ENCODE measurements at places on chromosomes 7 and 10.

GRCh38 chr7:22435105-22435504, 64.9 kb downstream of the STEAP1B start:
- no peak overlapping the region for H3K4me3 ChIP-seq
- H3K36me3 ChIP-seq = no peaks in the 10 kb centered on the region
- H3K27ac ChIP-seq = no peak overlapping the region
- no peak for DNase-seq

GRCh38 chr7:50502001-50502684, 52.0 kb upstream of the FIGNL1 start:
- H3K27ac ChIP-seq = no peak overlapping the region
- no peak for DNase-seq
- H3K27me3 ChIP-seq = peaks cover 18% of the 10 kb centered on the region

GRCh38 chr10:43048301-43049051, 28.4 kb upstream of the RET start:
- H3K27ac ChIP-seq = no peak overlapping the region
- H3K27me3 ChIP-seq = no peaks in the 10 kb centered on the region
- DNase-seq = no peak
- no peaks in the 10 kb centered on the region for H3K36me3 ChIP-seq
- H3K4me3 ChIP-seq = no peak overlapping the region

- peak overlapping the region; percentile 90 for H3K4me3 ChIP-seq
- peaks cover 54% of the 10 kb centered on the region for H3K4me1 ChIP-seq
- H3K36me3 ChIP-seq = peaks cover 30% of the 10 kb centered on the region
- DNase-seq = no peak
- H3K27ac ChIP-seq = peak overlapping the region; percentile 90
These were observed 882 bp downstream of the ZNF282 start for GRCh38 chr7:149196151-149196704.

DNA sequence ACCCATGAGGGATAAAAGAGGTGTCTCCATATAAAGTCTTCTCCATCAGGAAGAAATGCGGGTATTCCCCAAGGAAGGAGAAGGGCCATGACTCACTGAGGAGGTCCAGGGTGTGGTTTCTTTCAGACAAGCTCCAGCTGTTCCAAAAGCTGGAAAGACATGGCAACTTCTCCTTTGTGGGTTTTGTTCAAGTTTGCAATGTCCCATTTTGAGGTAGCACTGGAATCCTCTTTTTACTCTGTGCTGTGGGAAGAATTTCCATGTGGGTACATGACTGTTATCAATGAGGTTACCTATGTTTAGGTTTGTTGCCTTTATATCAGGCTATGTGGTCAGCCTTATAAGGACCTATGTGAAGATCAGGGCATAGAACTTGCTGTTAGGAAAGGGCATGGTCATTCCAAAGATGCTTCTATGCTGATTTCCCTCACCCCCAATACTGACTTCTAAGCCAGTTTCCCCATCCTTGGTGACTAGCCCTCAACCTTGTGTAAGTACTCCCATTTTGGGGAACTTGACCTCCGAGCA, 697.5 kb downstream of the INHBA start:
- DNase-seq = no peak
- no peaks in the 10 kb centered on the region for H3K36me3 ChIP-seq
- no peaks in the 10 kb centered on the region for H3K27me3 ChIP-seq
- no peak overlapping the region for H3K4me3 ChIP-seq
- no peak overlapping the region for H3K27ac ChIP-seq

GRCh38 chr7:103987451-103987850, 2.0 kb downstream of the RELN start:
- H3K4me1 ChIP-seq = peaks cover 6% of the 10 kb centered on the region
- H3K4me3 ChIP-seq = no peak overlapping the region
- no peak for DNase-seq

DNA sequence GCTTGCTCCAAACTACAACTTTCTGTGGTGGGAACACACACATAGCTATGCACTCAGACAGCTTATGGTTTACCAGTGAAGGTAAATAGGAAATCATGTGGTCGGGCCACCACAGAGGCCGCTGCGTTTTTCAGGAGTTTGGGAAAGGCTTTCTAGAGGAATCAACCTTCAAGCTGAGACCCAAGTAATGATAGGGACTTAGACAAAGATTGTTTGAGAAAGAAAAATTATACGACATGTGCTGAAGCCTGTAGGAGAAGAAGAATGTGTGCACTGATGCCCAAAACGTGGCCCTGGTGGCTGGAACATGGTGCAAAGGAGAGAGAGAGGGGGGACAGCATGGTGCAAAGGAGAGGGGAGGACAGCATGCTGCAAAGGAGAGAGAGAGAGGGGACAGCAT, 61.2 kb upstream of the VIPR2 start:
- H3K4me3 ChIP-seq = no peak overlapping the region
- H3K27me3 ChIP-seq = no peaks in the 10 kb centered on the region
- H3K4me1 ChIP-seq = peaks cover 4% of the 10 kb centered on the region
- H3K27ac ChIP-seq = no peak overlapping the region

DNA sequence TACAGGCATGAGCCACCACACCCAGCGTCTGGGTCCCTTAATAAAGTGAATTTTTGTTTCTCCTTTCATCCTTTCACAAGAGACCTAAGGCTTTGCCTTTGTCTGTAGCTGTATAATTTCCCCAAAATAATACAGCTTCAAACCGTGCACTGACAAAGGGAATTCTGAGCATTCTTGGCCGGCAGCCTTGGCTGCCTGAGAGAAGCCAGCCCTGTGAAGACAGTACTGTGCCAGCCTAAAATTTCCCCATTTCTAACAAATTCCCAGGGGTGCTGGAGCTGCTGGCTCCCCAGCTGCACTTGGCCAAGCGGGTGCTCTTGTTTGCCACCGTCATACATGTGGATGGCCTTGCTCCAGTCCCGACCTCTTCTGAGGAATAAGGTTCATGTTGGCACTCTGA, 106.2 kb downstream of the ZMYND11 start:
- DNase-seq = no peak
- H3K36me3 ChIP-seq = peaks cover 6% of the 10 kb centered on the region
- no peak overlapping the region for H3K4me3 ChIP-seq
- H3K4me1 ChIP-seq = no peaks in the 10 kb centered on the region
- H3K27me3 ChIP-seq = no peaks in the 10 kb centered on the region
- H3K27ac ChIP-seq = no peak overlapping the region

DNA sequence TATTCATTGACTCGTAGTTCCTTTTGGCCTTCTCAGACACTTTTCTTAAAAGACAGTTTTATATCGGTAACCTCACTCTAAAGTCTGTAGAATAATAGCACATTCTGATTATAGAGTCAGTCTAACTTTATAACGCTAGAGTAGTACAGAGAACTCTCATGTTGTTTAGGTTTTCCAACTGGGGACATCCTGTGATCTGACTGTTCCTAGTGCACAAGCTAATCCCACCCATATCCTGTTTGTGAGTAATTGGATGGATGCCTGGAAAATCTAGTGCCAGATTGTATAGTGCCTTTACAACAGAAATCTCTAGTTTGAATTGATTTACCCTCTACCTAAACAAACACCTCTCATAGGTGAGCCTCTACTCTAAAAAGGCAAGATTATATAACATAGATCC, 107.4 kb downstream of the ZEB1 start:
- no peaks in the 10 kb centered on the region for H3K27me3 ChIP-seq
- H3K4me1 ChIP-seq = peaks cover 25% of the 10 kb centered on the region
- no peak overlapping the region for H3K27ac ChIP-seq
- H3K36me3 ChIP-seq = peaks cover 11% of the 10 kb centered on the region
- no peak overlapping the region for H3K4me3 ChIP-seq
- DNase-seq = no peak

DNA sequence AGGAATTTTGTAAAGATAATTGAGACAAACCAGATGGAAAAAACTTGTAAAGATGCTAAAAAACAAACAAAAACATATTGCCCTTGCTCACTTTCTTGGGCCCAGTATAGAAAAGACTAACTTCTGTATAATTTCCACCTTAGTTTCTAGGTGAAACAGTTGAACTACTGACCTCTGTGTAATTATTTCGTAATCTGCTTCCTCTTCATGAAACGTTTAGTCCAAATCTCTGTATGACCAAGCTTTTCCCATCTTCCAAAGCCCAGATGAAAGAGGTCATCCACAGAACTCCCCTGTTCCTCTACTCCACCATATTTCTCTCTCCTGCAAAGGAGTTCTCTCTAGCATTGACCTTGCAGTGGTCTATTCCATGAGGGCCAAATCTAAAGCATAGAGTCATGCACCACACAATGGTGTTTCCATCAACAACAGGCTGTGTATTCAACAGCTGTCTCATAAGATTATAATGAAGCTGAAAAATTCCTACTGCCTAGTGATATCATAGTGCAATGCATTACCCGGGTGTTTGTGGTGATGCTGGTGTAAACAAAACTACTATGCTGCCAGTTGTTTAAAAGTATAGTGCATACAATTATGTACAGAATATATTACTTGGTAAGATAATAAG, 647.6 kb downstream of the TNS3 start:
- no peak overlapping the region for H3K4me3 ChIP-seq
- no peaks in the 10 kb centered on the region for H3K36me3 ChIP-seq
- H3K4me1 ChIP-seq = no peaks in the 10 kb centered on the region
- H3K27me3 ChIP-seq = no peaks in the 10 kb centered on the region

GRCh38 chr7:142063551-142064442, 47.7 kb upstream of the MGAM2 start:
- no peaks in the 10 kb centered on the region for H3K4me1 ChIP-seq
- no peak overlapping the region for H3K4me3 ChIP-seq
- peaks cover 3% of the 10 kb centered on the region for H3K27me3 ChIP-seq
- DNase-seq = no peak
- H3K36me3 ChIP-seq = no peaks in the 10 kb centered on the region
- H3K27ac ChIP-seq = no peak overlapping the region

DNA sequence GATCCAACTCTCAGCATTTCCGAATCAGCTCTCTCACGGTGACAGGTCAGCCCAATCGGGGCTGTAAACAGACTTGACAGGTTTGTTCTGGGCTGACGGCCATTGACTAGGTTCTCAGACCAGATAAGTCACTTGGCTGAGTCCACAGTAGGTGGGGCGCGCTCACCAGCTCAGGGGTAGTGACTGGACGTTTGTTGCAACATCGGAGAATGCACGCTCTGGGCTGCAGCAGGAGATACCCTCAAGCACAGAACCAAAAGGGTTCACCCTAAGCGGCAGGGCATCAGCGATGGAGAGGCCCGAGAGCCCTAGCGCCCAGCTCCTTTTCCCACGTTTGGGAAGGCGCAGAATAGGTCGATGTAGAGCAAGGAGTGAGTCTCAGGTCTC, 1.8 kb downstream of the KLLN start:
- H3K27me3 ChIP-seq = peaks cover 5% of the 10 kb centered on the region
- no peak for DNase-seq
- peak overlapping the region; percentile 94 for H3K4me3 ChIP-seq
- peak overlapping the region; percentile 92 for H3K27ac ChIP-seq
- peaks cover 47% of the 10 kb centered on the region for H3K4me1 ChIP-seq

- no peaks in the 10 kb centered on the region for H3K4me1 ChIP-seq
These were observed 35.5 kb upstream of the PTPRZ1 start for GRCh38 chr7:121837462-121837861.

GRCh38 chr7:12322903-12323300, 80.8 kb downstream of the VWDE start:
- H3K4me3 ChIP-seq = no peak overlapping the region
- no peaks in the 10 kb centered on the region for H3K36me3 ChIP-seq
- H3K4me1 ChIP-seq = no peaks in the 10 kb centered on the region
- no peak for DNase-seq

GRCh38 chr7:74454021-74454924, 567 bp downstream of the GTF2IRD1 start:
- DNase-seq = no peak
- peak overlapping the region; percentile 26 for H3K4me3 ChIP-seq
- H3K27me3 ChIP-seq = peaks cover 12% of the 10 kb centered on the region

DNA sequence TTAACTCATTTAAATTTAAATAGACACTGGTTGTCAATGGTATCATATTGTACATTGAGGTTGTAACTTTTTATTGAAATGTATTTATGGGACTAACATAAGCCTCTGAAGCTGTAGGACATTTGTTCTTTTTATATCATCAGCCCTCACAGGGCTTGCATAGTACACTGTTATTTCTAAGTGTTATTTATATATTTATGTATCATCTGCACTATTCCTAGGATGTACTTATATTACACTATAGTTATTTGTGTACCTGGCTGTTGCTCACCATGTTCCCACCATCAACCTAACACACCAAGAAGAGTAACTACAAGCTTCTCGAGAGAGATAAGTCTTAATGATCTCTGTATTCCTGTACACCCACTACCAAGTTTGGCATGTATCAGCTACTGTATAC, 224.7 kb downstream of the PPP1R3A start:
- H3K4me1 ChIP-seq = no peaks in the 10 kb centered on the region
- H3K36me3 ChIP-seq = no peaks in the 10 kb centered on the region
- H3K27ac ChIP-seq = no peak overlapping the region
- no peak overlapping the region for H3K4me3 ChIP-seq
- no peak for DNase-seq

DNA sequence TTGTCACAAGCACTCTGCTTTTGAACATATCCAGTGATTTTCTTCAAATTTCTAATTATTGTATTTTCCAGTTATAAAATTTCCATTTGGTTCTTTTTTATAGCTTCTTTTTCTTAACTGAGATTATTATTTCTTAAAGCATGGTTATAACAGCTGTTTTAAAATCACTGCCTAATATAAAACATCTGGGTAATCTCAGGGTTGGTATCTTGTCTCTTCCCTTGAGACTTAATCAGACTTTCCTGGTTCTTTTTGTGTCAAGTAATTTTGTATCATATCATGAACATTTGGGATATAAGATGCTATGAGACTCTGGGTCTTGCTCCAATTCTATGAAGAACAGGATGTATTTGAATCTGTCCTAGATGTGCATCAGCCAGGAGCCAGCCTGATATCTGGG, 93.6 kb downstream of the HIBADH start:
- H3K27me3 ChIP-seq = peaks cover 2% of the 10 kb centered on the region
- no peak overlapping the region for H3K4me3 ChIP-seq
- H3K27ac ChIP-seq = no peak overlapping the region
- DNase-seq = no peak

GRCh38 chr10:87578160-87578841, 73.6 kb downstream of the MINPP1 start:
- no peak overlapping the region for H3K27ac ChIP-seq
- H3K27me3 ChIP-seq = peaks cover 11% of the 10 kb centered on the region
- no peak for DNase-seq
- no peaks in the 10 kb centered on the region for H3K4me1 ChIP-seq
- no peak overlapping the region for H3K4me3 ChIP-seq

DNA sequence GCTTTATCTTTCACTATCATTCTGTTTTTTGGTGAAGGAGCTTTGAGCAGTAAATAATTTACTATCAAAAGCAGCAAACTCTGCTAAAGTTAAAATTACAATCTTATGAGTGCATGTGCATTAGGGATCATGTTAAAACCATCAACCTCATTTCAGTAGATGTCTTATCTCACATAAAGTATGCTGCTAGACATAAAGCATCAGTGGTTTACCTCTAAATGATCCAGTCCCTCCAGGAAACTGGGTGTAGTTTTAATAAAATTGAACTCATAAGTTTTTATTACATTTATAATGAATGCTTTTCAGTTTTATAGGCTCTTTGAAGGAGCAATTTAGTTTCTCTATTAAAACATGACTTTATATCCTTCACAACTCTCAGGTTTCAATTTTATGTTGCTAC, 108.7 kb downstream of the LRRN3 start:
- DNase-seq = no peak
- no peak overlapping the region for H3K27ac ChIP-seq
- no peaks in the 10 kb centered on the region for H3K36me3 ChIP-seq

GRCh38 chr7:112723416-112723815, 66.8 kb downstream of the TMEM168 start:
- no peaks in the 10 kb centered on the region for H3K4me1 ChIP-seq
- H3K4me3 ChIP-seq = no peak overlapping the region
- DNase-seq = no peak
- peaks cover 2% of the 10 kb centered on the region for H3K27me3 ChIP-seq

Data from activated T-helper 1 cell treated with anti-CD3 and anti-CD28 coated beads, Interleukin-12 subunit alpha, Interleukin-12 subunit beta, Interleukin-2, Interleukin-4 antibody, amounts not matched to agents 30 ng/mL and 10 ng/mL and 1 ng/mL, durations not matched to agents 14 hours and 24 hours and 36 hours (primary cell).